ENCODE measurements at places on chromosomes 6 and 20.
A peak's percentile ranks its signal among the peaks of the same experiment; 100 is the strongest.

DNA sequence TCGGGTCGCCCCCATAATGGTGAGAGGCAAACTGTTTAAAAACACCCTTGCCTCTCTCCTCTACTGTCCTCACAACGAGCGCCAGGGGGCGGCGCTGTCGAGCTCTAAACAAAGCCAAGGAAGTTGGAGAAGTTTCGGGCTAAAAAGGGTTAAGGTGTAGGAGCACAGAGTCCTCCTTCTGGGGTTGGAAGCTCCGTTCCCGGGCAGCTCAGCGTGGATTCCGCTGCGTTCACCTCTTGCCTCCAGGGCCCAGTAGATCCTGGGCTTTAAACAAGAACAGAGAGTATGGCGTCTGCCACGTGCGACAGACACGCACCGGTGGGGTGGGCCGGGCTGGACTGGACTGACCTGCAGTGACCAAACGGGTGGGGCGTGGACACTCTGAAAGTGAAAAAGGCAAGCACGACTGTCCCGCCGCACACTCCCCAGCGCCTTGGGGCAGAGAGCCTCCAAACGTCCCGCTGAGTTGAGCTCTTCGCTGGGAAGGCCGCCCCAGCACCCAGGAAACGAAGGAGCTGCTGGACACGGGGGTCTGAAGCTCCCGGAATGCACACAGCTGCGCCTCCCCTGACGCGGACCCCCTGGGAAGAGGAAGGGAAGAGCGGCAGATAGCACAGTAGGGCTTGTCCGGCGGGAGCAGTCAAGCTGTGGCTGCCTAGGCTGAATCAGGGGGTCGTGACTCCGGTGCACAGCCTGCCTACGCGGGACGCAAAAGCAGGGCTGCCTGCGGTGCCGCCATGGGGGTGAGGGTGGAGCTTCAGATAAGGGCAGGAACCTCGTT is 1.6 kb upstream of the THBD start:
- peak; percentile 94 for DNase-seq

- DNase-seq: peak; percentile 76
Measured at GRCh38 chr6:148497257-148497656, 154.6 kb downstream of the SASH1 start.

- no peak for DNase-seq
Measured at GRCh38 chr6:73817253-73817652, 121.2 kb downstream of the CD109 start.

- peak; percentile 72 for DNase-seq
Measured at GRCh38 chr6:113050979-113051378, 703.8 kb downstream of the RFPL4B start.

DNA sequence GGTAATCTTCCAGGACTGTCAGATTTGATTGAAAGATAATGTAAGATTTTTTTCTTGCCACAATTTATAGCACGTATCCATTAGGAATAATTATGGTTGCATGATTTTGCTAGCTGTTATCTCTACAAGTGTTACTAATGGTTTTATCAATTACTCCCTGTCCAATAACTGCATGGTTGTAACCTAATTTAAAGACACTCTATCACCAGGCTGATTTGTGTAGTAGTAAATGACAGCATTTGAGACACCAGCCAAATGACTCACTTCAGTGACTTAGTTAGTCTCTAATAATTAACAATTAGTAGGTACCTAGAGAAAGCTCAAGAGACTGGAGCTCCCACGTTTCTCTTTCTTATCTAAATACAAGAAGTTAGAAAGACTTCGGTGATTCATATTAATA is 453.8 kb upstream of the POU3F2 start:
- no peak for DNase-seq

- DNase-seq: peak; percentile 71
Measured at GRCh38 chr6:53529324-53530036, 15.4 kb downstream of the GCLC start.

DNA sequence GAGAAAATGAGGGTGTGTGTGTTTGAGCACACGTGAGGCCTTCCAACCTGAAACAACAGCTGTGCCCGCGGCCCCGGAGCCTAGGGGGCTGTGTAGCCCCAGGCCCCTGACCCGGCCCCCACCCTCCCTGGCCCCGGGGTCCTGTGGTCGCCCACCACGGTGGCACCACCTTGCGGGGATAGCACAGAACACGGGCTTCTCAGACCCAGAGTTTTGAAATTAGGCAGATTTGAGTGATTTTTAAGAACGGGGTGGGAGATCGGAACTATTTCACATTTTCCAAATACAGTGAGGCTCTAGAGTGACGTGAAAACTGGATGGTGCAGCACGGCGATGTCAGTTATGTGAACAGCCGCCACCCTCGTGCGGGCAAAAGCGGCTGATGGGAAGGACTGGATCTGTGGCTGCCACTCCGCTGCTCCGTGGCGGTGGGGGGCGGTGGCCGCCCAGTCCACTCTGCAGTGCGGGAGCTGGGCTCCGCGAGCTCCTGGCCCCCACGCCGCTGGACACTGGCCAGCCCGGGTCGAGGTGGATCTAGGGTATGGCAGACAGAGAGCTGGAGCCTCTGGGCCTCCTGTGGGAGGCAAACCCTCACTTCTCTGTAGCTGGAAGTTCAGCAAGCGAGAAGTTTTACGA is 17.3 kb upstream of the BHLHE23 start:
- no peak for DNase-seq

GRCh38 chr6:153618371-153619322 is 420.4 kb upstream of the OPRM1 start:
- peak; percentile 55 for DNase-seq

- DNase-seq: no peak
Measured at GRCh38 chr6:21992178-21992967, 304.5 kb downstream of the PRL start.

DNA sequence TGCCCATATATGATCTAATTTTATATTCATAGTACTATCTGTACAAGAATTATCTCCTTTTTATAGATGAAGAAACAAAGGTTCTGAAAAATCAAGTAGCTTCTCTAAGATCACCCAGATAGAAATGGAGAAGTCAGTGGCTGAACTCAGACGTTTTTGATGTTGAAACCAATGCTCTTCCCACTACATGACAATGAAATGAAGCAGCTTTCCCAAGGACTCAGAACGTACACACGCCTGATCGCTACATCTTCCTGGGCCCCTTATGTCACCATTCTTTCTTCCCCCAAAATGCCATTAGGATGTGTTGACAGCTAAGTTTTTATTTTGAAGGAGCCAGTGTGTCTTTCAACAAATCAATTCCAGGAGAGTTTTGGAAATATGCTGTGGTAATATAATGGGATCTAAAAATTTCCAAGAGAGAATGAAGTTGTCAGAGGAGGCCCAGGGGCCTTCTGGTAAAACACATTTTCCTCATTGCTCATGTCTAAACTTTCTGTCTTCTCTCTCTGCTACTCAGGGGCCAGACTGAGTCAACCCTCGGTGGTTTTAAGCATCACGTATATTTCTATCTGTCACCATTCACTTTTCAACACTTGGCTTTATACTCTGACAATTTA is 98.1 kb upstream of the COL21A1 start:
- no peak for DNase-seq

DNA sequence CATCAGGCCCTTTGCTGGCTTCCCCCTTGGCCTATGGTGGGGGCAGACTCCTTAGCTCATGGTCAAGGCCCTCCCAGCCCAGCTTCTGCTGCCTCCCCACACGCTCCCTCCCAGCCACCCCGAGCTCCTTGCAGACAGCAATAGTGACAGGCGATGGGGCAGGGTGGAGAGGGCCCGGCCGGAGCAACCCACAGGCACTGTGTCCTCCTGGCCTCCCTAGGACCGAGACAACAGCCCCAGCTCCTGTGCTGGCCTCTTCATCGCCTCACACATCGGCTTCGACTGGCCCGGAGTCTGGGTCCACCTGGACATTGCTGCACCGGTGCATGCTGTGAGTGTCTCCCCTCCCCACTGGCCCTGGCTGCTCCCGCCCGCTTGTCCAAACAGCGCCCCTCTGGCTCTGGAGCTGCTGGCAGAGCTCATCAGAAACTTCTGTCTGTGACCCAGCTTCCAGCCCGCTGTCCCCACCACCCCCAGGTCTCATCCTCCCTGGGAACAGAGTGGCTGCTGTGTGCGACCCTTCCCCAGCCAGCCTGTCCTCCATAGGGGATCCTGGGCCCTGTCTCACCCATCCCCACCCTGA is 21.8 kb downstream of the NPEPL1 start:
- peak; percentile 48 for DNase-seq

- DNase-seq: no peak
Measured at GRCh38 chr20:7818477-7818876, 121.8 kb downstream of the HAO1 start.

DNA sequence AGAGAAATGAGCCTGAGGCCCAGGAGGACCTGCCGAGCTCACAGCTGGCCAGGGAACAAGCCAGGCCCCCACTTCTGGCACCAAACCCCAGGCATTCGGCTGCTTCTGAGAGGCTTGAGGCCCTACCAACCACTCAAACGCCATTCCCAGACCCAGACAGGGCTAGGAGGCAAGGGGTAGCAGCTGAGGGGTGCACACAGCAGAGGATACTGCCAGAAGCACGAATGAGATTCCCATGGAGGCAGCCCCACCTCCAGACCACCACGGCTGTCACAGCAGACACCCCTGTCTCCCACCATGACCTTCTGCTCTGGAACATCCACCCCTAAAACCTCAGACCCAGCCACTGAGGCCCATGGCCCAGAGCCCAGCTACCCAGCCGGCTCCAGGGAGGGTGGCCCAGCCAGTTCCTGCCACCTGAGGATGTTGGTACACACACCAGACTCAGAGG is 36.1 kb downstream of the NTSR1 start:
- no peak for DNase-seq

Data from islet precursor cell (in vitro differentiated cells).